Left ventricle myocardium superior (tissue), 1 donor: ENCODE measurements at places on chromosomes 16 and 17. TPM values are rescaled to one million over a fixed set of nuclear protein-coding genes. Genes with fewer than 3 reads are reported as not detected.

DNA sequence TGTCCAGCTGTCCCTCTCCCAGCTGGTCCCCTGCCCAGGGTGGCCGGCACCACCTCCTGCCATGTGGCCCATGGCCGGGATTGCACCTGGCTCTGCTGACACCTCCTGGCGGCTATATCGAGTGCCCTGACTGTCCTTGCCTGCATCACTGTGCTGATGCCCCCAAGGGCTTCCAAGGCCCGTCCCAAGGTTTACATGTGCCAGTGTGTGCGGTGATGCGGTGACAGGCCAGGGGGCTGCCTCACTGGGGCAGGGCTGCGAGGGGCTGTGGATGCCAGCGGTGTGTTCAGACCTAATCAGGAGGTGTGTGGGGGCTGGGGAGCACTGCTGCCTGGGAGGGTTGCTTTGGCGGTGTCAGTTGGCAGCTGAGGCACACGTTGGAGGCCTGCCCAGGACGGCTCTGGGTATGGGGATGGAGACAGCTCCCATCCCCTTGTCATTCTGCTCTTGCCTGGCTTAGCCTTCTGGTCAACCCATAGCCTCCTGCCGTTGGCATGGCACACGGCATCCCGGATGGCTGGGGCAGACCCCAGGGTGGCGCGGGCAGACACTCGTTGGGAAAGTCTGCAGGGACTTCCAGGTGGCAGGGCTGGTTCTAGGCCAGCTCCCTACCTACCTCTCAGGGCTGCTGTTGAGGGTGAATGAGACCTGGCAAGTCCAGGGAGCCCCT, 5.5 kb downstream of the MAP2K3 start:
- DNase-seq, result peak; percentile 92

DNA sequence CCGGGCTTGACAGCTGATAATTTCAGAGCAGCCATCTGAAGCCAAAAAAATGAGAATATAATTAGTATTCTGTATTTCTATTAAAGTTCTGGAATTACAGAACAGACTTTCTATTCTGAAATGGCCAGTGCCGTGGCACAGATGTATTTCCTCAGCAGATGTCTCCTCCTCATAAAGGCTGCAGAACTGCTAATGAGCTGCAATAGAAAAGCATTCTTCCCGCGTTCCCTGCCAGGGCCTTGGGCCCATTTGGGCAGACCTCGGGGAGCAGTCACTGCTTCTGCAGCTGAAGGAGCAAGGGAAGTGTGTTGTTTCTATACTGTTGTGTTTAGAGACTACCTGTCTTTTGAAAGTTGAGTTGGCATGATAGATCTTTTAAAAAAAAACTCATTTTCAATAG, 152.6 kb upstream of the CACNG5 start:
- DNase-seq, result peak; percentile 45

GRCh38 chr16:56973294-56973689, 11.5 kb downstream of the CETP start:
- no peak for DNase-seq

- no peak for DNase-seq
Observed at GRCh38 chr16:30846649-30847402, 47.1 kb downstream of the BCL7C start.

DNA sequence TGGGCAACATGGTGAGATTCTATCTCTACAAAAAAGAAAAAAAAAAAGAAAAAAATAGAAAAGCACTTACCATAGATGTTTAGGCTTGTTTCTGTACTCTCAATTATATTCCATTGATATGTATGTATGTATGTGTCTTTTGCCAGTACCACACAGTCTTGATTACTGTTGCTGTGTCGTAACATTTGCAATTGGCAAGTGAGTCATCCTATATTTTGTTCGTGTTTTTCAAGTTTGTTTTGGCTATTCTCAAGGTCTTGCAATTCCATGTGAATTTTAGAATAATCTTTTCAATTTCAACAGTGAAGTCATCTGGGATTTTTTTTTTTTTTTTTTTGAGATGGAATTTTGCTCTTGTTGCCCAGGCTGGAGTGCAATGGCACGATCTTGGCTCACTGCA, 19.3 kb downstream of the SPECC1 start:
- DNase-seq, result no peak

DNA sequence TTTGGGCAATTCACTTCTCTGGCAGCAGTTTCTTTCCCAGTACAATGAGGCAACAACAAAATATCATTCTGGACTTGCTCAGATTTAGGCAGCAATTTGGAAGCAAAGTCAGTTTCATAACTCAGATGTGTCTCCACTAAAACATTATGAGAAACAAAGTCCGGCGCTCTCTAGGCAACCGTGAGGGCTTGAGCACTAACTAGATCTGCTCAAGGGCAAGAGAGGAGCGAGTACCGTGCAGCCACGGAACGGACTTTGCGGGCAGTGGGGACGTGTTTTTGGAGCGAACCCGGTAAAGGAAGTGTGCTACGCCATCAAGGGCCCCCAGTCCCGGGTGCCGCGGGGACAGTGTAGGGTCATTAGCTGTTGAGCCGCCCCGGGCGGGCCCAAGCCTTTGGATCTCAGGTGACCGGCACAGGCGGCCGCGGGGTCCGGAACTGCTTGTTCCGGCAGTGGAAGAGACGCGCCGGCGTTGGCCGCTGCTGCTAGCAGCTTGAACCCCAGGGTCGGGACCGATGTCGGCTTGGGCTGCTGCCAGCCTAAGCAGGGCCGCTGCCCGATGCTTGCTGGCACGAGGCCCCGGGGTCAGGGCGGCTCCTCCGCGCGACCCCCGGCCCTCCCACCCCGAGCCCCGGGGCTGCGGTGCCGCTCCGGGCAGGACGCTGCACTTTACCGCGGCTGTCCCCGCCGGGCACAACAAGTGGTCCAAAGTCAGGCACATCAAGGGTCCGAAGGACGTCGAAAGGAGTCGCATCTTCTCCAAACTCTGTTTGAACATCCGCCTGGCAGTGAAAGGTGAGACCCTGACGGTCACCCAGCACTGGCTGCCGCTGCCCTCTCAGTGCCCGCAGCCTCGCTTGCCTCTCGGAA, at the start of gene TACO1:
TACO1 (plus strand) TSS at position 327 of the 870 bp plus-strand sequence; CDS start at position 516, 189 bp downstream.
- peak; percentile 87 for DNase-seq

DNA sequence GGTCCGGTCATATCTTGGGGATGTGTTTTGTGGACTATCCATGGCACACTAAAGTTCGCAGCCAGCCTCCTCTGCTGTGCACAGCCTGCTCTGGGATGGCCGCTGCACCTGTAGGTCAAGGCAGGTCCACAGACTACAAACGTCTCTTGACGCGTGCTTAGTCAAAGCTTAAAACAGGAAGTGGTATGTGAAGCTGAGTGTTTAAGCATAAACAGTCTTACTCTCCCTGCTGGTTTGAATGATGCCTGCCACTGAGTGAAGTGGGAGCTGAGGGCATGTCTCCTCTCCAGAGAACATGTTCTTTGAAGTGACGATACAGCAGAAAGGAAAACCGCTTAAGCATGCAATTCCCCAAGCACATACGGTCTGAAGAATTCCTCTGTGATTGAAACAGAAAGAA, 365.6 kb downstream of the SLC39A11 start:
- DNase-seq, result no peak

DNA sequence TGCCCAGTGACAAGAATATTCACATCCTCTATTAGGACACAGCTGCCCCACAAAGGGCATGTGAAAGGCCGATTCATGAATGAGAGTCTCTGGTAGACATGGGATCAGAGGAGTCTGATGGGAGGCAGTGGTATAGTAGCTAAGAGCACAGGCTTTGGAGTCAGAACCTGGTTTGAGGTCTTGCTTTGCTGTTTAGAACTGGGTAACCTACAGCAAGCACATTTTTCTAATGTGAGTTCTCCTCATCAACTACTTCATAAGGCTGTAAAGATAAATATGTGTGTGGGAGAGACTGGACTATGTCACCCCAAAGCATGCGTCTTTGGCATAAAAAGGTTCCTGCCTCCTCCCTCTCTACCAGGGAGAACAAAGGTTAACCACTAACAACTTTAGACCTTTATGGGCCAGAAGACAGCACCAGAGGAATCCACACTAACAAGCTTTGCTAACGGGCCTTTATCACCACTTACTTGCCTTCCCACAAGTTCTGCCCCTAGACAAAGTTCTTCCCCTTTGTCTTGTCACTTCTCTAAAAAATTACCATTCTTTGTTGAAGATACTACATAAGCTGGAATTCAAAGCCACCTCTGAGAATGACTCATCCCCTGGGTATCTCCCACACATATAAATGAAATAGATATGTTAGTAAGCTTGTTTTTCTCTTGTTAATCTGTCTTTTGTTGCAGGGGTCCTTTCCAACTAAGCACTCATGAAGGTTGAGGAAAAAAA, 21.1 kb downstream of the CDR2 start:
- no peak for DNase-seq

DNA sequence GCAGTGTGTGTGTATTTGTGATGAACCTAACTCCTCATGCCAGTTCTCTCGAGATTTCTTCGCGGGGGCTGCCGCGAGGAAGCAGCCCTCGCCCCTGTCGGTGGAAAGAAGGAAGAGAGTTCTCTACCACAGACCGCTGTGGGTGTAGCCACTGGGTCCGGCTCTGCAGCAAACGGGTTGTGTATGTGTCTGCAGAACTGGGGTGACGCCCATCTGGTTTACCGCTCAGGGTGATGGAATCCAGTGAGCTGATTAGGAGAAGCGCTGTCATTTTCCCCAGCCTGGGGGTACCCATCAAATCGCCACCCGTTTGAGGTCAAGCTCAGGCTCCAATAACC, 7.7 kb downstream of the CORO6 start:
- peak; percentile 52 for DNase-seq

GRCh38 chr16:77133706-77134105, 57.3 kb upstream of the MON1B start:
- no peak for DNase-seq

DNA sequence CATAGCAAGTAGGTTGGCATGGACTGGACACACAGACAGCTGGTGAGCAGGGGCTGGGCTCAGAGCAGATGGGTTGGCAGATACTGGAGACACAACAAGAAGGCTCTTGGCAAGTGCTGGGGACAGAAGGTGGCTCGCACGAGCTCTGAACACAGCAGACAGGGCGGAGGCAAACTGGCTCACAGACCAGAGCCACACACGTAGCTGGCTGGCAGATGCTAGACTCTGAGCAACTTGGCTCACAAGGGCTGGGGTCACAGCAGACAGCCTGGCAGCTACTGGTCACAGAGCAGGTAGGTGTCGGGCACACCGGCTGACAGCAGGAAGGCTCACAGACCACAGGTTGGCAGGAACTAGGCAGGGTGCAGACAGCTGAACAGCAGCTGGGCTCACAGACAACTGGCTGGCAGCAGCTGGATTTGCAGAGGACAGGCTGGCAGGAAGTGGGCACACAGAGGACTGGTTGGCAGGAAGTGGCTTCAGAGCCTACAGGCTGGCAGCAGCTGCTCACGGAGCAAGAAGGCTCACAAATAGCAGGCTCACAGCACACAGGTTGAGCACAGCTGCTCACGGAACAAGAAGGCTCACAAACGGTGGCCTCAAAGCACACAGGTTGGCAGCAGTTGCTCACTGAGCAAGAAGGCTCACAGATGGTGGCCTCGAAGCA, 725 bp downstream of the KRTAP16-1 start:
- peak; percentile 71 for DNase-seq

- no peak for DNase-seq
Observed at GRCh38 chr17:45780921-45781320, 3.2 kb upstream of the CRHR1 start.

DNA sequence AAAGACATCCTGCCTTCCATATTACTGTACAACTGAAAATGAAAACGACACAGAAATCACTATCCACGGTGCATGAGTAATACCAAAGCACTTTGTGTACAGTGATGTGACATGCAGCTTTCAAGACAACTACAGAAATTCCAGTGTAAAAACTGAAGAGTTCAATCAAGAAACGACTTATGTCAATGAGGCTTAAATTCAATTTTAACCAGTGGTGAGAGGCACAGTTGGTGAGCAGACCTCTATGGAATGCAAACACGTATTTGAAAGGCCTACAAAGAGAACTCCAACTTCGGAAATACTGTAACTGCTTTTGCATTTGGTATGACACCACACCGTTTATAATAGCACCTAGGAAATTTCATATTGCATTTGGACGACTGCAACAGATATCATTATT, 87.6 kb downstream of the USP31 start:
- no peak for DNase-seq

- no peak for DNase-seq
Observed at GRCh38 chr17:46827274-46827673, 8.8 kb upstream of the WNT3 start.

GRCh38 chr16:4081521-4082021, 34.7 kb downstream of the ADCY9 start:
- DNase-seq, result no peak

DNA sequence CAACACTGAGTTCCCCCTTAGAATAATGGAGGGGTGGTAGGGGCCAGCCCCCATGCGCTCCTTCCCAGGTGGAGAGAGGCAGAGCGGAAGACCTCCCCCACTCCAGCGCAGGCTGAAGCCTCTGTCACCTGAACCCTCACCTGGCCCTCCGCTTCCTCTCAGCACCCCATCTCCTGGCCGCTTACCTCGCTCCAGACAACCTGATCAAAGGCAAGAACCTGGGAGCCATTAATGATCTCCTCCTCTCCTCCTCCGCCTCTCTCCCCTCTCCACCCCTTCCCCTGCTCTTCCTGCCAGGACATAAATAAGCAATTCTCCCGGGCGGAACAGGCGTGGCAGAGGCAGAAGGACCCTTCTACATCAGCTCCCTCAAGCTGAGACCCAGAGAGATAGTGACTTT, 110.2 kb upstream of the LHX1 start:
- DNase-seq, result no peak

- no peak for DNase-seq
Observed at GRCh38 chr16:15581127-15581815, 61.7 kb downstream of the MARF1 start.

DNA sequence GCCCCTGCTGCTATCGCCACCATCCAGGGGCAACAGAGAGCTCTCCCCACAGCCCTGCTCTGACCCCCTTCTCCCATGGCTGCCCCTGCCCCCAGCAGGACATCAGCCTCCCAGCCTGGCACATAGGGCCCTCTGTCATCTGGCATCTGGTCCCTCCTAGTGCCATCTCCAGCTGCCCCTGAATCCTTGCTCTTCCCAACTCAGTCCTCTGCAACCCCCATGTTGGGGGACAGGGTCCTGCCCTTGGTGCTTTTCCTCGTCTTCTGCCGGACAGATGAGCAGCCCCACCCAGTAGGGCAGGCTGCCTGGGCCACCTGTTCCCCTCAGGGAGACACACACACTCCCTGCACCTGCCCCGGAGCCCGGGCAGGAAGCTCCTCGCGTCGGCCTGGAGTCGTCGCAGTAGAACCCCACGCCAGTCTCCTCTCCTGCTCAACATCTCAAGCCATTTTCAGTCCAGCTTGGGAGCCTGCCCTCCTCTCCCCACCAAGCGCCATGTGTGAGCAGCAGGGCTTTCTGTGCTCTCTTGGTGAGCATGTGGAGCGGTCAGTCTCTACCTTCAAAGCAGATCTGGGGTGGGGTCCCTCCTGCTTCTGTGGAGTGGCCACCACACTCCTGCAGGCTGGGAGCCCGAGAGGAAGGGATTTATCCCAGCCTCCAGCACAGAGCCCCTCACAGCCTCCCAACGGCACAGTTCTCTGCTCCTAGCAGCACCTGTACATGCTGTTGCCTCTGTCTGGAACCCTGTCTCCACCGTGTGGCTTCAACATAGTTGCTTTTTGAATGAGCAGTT, 28.2 kb downstream of the TNFRSF13B start:
- no peak for DNase-seq

Gene DDX5
- total RNA-seq, result 333 TPM

Gene LGALS9C
- not detected for total RNA-seq

Gene TXNDC11
- total RNA-seq, result 20.8 TPM

Gene SOST
- not detected for total RNA-seq

Gene ABI3
- 5.6 TPM for total RNA-seq

Gene KCNH4
- 0.15 TPM for total RNA-seq

Gene SLFN11
- 18.2 TPM for total RNA-seq

Gene FAM20A
- 7.6 TPM for total RNA-seq

Gene HOXB3
- 2.7 TPM for total RNA-seq

Gene ZDHHC1
- 3.5 TPM for total RNA-seq
